ENCODE measurements at places on chromosomes 1 and 21. TPM values are rescaled to one million over a fixed set of nuclear protein-coding genes. Genes with fewer than 3 reads are reported as not detected.

DNA sequence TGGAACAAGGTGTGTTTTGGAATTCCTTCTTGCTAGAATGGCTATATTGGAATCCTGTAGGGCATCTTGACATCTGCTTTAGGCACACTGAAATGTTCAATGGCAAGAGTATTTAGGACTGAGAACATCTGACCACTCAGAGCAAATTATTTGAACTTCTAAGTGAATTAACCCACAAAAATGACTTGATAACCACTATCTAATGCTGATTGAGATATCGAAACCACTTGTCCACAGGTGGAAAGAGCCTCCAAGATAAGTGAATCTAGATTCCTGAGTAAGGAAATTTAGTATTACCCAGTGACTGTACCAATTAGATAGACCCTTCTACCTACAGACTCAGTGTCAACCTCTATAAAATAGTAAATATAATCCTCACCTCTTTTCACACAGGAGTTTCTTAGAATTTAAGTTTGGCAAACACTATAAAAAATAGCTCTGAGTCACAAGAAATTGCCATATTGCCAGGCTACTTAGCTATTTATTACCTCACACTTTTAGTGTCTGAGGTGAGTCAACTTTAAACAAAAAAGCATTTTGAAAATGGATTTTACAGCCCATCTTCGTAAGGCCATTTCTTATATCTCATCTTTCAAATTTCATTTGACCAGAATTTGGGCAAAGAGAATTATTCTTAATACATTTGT lies 421.8 kb downstream of the PTBP2 start:
- no peak for DNase-seq

DNA sequence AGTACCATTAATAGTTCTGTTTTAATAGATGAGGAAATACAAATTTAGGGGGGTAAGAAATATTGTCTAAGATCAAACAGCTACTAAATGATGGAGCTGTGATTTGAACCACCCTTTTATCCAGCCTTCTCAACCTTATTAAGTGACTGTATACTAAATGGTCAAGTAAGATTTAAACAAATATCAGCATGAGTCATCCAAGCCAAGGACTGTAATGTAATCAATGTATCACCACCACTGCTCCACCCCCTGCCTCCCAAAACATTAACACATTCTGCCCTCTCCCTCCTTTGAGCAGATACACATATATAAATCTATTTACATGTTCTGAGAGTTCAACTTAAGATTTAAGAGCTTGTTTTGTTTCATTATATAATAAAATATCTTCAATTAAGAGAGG lies 58.9 kb downstream of the LRRC40 start:
- DNase-seq, result no peak

DNA sequence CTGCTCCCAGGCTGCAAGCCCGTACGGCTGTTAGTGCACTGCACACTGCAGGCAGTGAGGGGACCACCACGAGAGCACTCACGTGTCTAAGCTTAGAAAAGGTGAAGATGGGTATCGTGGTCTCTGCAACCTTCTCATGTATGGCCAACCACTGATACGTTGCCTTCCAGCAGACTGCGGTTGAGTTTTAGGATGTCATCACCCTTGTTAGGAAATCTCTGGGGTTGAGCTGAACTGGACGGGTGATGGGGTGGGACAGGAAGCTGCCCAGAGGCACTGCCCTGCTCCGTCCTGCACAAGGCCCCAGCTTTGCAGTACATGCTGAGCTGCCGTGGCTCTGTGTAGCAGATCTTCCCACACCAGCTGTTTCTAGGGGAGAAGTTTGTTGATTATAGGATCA lies 43.3 kb downstream of the FAAP20 start:
- DNase-seq, result no peak

The OR10Z1 gene
- total RNA-seq, result not detected

DNA sequence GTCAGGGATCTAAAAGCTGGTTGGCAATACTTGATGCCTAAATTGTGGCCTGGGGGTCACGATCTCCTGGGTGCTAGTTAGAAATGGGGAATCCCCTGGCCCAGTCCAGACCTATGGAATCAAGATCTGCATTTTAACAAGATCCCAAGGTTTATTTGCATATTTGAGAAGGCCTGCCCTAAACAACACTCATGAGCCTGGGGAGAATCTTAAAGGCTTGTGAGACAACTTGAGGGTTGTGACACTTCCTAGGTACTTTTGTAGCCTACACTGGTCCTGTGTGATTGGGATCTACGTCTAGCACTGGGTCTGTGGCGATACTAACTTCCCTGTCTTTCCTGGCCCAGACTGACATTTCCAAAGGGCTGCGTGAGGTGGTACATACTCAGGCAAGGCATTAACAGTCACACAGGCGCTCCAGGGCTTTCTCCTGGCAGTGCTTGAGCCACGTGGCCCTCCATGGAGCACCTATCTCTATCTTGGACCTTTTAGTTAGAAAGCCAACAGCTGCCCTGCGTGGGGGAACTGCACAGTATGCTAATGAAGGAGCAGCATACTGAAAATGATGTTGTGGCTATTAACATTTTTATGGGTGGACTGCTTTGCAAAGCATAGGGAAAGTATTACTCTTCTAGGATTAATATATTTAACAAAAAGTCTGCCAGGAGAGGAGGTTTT lies 263.1 kb downstream of the ST6GALNAC3 start:
- peak; percentile 25 for DNase-seq

GRCh38 chr21:33424214-33424613 lies 21.0 kb downstream of the IFNGR2 start:
- no peak for DNase-seq

The DMAP1 gene
- total RNA-seq, result 23.5 TPM

The AGRN gene
- 13.4 TPM for total RNA-seq

The TOMM40L gene
- 31.1 TPM for total RNA-seq

- peak; percentile 40 for DNase-seq
Observed at GRCh38 chr1:25460020-25460419, 29.3 kb downstream of the MACO1 start.

- peak; percentile 32 for DNase-seq
Observed at GRCh38 chr1:20440785-20441200, 45.2 kb downstream of the CAMK2N1 start.

The MTARC1 gene
- total RNA-seq, result 6.4 TPM

- no peak for DNase-seq
Observed at GRCh38 chr1:118202076-118202608, 17.1 kb upstream of the SPAG17 start.

GRCh38 chr1:85707267-85707989 lies 805 bp downstream of the ZNHIT6 start:
- DNase-seq, result no peak

DNA sequence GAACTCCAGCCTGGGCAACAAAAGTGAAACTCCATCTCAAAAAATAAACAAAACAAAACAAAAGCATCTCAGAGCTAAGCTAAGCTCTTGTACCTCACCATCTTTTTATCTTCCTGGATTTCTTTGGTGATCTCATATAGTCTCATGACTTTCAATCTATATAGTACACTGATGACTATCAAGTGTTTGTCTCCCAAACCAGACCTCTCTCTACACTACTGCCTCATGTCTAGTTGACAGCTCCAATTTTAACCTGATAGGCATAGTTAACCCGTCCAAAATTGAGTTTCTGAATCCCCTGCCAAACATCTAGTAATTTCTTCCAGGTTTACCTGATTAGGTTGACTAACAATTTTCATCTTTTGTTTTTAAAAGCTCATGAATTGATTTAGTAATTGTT lies 151.7 kb downstream of the COP1 start:
- no peak for DNase-seq

The PLA2G2A gene
- 539 TPM for total RNA-seq

- no peak for DNase-seq
Observed at GRCh38 chr1:37258068-37258467, 216.3 kb upstream of the ZC3H12A start.

The TSPEAR gene
- total RNA-seq, result 0.11 TPM

The PPIAL4G gene
- total RNA-seq, result 0.11 TPM

DNA sequence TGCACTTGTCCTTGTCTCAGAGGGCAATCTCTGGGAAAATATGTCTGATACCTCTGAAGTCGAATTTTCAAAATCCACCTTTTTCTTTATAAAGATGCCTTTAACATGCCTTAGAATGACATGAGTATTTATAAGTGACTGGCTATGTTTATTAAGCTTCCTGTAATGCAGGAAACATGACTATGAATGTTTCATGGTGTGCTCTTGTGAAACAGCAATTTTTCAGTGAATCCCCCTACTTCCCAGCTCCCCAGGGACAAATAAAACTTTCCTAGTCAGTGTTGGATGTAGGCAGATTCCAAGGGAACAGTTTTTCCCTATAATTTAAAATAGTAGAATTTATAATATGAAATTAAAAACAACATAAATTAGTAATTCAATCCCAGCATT lies 437.0 kb downstream of the LMO4 start:
- DNase-seq, result no peak

DNA sequence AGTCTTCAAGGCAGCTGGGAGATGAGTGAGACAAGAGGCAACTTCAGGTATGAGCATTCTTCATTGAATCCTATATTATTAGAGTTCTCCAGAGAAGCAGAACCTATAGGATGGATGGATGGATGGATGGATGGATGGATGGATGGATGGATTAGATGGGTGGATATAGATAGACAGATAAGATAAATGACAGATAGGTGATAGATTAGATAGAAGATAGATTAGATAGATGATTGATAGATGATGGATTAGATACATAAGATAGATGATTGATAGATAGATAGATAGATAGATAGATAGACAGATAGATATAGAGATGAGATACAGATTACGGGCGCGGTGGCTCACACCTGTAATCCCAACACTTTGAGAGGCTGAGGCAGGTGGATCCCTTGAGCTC lies 43.2 kb upstream of the SPOCD1 start:
- no peak for DNase-seq

- DNase-seq, result no peak
Observed at GRCh38 chr1:69483246-69483645, 84.5 kb upstream of the LRRC7 start.

Measured in heart left ventricle (tissue), 16 donors.